ENCODE measurements at places on chromosomes 2 and 18.

DNA sequence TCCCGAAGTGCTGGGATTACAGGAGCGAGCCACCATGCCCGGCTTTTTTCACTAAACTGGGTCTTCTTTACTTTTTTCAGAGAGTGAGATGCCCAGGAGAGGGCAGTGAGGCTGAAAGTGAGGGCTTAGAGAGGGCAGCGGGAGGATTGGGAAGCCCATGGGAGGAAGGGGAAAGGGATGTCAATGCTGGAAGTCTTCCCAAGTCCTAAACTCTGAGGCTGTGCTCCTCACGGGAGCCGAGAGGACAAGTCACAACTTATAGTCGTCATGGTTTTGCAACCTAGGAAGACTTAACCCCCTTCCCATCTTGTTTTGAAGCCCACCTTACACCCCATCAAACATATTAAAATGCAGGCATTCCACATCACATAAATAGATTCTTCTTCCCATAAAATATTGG is 15.1 kb upstream of the MEP1B start:
- no peak for DNase-seq

GRCh38 chr18:39840406-39840805 is 2114.6 kb upstream of the PIK3C3 start:
- DNase-seq, result no peak

- DNase-seq, result no peak
Measured at GRCh38 chr2:183530333-183530901, 406.2 kb downstream of the NUP35 start.

DNA sequence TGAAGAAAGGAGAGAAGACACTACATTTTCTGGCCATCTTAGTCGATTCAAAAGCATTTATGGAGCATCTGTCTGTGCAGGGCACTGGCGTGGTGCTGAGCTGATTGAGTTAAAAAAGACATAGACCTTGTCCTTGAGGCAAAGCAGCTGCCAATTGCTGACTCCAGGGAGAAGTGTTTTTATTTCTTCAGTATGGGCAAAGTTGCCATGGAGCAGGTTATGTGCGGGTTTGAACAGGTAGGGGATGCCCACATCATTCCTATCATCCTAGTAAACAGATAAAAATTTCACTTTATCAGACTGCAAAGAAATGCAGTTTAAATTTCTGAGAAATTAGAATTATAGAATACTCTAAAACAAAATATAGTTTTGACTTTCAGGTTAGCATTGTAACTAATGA is 125.8 kb downstream of the NUP35 start:
- DNase-seq, result no peak

- no peak for DNase-seq
Measured at GRCh38 chr2:46977899-46978298, 62.3 kb upstream of the MCFD2 start.

- DNase-seq, result no peak
Measured at GRCh38 chr2:136408795-136409194, 290.8 kb upstream of the CXCR4 start.

DNA sequence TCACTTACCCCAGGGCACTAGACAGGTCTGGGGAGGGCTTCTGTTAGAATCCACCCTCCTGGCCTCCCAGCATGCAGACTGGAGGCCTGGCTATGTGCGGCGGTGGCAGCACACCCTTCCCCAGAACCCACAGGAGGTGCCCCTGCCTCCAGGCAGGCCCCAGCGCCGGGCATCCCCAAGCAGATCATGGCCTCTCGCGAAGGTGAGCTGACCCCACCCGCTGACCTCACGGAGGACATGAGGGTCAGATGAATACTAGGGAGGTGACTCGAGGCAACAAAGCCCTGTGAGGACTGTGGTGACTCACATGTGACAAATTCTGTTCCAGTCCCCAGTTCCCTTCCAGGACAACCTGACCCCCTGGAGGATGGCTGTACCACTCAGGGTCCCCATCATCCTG is 1.9 kb downstream of the MAB21L4 start:
- no peak for DNase-seq

- DNase-seq, result no peak
Measured at GRCh38 chr2:119760237-119760955, 674 bp downstream of the PTPN4 start.

- no peak for DNase-seq
Measured at GRCh38 chr2:29440921-29441623, 325.9 kb downstream of the CLIP4 start.

DNA sequence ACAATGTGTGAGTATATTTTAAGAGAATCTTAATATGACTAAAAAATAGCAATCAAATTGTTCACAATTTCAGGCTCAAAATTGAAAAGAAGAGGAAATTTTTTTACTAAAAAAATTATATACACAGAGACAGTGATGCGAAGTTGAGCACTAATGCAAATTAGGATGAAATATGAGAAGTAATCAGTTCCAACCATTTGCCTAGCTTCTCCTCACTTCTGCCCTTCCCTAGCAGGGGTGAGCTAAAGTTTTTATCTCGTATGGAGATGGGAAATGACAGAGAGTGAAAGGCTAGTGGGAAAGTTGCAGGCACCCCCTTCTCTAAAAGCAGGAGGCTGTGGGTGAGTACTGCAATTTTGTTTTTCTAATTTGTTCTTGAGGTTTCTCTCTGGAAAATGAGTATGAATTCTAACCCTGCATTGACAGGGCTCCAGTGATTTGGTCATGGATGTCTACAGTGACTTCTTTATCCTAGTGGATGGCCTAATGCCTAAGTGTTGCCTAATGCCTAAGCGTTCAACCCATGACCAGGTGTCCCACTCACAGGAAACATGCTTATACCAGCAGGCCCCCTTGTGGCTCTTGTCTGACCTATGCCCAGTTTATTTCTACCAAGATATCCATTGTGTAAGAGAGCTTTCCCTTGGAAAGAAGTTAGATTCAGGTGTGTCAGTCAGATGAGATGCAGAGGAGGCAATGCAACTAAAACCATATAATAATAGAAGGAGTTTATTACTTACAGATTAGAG is 78.0 kb upstream of the HNMT start:
- no peak for DNase-seq

- no peak for DNase-seq
Measured at GRCh38 chr2:239272626-239273025, 128.2 kb downstream of the HDAC4 start.

DNA sequence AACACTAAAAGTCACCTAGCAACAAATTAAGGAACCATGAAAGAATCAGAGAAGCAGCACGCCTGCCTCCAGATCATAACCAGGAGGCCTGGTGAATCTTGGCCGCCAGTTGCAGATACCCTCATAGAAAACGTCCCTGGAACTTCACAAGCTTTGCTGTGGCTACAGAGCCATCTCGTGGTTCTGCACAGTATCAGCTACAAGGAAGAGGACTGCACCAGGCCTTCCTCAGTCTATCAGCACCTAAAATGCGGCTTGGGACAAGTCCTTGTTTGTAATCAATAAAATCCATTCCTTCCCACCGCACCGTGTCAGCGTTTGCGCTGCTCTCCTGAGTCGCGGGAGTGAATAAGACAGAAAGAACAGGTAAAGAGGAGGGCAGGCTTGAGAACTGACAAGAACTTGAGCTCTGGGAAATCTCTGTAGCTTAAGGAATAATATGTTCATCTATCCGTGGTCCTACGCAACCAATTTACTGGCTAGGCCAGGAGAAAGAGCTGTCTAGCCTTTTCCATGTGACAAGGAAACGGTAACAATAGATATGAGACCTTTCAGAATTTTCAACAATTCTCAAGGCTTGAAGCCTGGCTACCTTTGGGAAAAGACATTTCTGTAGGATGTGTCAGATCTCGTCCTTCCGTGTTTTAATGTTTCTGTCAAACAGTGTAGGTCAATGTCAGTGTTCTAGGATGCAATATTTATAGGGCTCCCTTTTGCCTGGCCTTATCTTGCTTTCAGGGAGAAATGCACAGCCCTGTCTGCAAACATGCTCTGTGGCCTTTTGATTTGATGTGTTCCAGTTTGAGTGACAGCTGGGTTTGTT is 128.5 kb upstream of the RAB12 start:
- DNase-seq, result peak; percentile 5

DNA sequence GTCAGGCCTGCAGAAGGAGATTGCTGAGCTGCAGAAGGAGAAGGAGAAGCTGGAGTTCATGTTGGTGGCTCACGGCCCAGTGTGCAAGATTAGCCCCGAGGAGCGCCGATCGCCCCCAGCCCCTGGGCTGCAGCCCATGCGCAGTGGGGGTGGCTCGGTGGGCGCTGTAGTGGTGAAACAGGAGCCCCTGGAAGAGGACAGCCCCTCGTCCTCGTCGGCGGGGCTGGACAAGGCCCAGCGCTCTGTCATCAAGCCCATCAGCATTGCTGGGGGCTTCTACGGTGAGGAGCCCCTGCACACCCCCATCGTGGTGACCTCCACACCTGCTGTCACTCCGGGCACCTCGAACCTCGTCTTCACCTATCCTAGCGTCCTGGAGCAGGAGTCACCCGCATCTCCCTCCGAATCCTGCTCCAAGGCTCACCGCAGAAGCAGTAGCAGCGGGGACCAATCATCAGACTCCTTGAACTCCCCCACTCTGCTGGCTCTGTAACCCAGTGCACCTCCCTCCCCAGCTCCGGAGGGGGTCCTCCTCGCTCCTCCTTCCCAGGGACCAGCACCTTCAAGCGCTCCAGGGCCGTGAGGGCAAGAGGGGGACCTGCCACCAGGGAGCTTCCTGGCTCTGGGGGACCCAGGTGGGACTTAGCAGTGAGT is 19.4 kb downstream of the FOSL2 start:
- no peak for DNase-seq

DNA sequence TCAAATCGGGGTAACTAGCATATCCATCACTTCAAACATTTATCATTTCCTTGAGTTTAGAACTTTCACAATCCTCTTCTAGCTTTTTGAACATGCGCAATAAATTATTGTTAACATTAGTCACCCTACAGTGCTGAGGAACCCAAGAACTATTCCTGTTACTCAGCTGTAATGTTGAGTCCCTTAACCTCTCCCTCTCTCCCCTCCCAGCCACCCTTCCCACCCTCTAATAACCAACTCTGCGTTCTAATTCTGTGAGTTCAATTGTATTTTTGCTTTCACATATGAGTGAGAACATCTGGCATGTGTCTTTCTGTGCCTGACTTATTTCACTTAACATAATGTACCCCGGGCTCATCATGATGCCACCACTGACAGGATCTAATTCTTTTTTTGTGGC is 78.6 kb upstream of the RANBP2 start:
- DNase-seq, result no peak

GRCh38 chr2:205865905-205866441 is 183.7 kb downstream of the NRP2 start:
- no peak for DNase-seq

DNA sequence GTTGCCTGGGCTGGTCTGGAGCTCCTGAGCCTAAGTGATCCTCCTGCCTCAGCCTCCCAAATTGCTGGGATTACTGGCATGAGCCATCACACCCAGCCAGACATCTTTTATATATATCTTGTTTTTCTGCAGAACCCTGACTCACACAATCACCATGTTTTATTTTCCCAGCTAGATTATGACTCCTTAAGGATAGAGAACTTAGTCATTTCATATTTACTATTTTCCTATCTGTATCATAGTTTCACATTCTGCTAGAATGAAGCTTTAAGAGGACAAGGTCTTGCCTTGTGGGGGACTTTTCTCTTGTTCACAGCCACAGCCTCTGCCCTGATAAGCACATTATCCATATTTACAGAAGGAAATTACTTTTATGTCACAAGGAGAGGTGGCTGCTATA is 73.9 kb downstream of the LBH start:
- no peak for DNase-seq

DNA sequence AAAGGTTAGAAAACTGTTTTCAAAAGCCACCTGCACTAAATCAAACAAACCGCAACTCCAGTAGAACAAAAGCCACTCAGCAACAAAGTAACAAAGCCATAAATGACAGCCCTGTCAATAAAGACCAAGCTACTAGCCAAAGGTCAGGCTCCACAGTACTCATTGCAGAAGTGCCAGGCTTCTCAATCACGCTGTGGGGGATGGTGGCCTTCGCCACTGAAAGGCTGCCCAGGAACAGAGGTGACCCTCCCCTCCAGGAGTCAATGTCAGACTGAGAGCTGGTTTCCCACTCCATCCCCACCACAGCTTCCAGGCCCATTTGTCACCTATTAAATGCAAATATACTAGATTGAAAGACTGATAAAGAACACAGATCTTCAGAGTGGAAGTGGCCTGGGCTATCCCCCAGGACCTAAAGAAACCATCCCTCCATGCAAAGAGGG is 5.9 kb downstream of the ATP8B1 start:
- DNase-seq, result no peak

GRCh38 chr2:56318147-56318546 is 134.4 kb downstream of the CCDC85A start:
- no peak for DNase-seq

DNA sequence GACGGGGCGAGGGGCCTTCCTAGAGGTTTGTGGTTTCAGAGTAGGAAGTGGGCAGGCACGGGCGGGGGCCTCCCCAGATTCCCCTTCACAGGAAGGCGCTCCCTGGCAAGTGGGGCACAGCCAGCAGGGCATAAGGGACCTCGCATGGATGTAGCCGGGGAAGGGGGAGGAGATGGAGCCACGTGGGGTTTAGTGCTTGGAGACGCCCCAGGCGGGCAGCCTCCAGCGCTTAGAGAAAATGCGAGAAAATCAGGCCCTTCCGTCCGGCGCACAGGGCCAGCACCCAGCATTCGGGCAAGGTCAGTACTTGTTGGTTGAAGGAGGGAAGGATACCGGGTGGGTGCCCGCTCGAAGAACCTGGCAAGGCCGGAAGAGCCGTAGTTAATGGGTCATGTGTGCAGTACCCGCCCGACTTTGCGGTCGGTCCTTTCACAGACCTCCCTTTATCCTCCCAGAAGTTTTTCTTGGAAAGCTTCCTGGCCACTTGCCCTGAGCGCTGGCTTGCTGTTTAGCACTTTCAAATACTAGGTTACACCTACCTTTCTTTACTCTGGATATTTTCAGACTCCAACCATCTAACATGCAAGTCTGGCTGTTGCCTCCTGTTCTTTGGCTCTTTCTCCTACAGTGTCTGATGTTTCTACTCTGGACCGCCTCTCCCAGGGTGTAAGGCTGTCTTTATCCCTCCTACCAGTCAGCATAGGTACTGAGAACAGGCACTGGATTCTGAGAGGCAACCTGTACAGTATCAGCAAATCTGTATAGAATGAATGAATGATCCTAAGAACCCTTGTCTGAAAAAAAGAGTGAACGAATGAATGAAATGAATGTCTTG is 78.1 kb downstream of the CIB4 start:
- no peak for DNase-seq

- DNase-seq, result no peak
Measured at GRCh38 chr2:165402162-165402561, 67.3 kb upstream of the CSRNP3 start.

- no peak for DNase-seq
Measured at GRCh38 chr2:71555798-71556454, 102.6 kb downstream of the DYSF start.

- DNase-seq, result no peak
Measured at GRCh38 chr2:215914777-215915165, 98.6 kb downstream of the MREG start.

DNA sequence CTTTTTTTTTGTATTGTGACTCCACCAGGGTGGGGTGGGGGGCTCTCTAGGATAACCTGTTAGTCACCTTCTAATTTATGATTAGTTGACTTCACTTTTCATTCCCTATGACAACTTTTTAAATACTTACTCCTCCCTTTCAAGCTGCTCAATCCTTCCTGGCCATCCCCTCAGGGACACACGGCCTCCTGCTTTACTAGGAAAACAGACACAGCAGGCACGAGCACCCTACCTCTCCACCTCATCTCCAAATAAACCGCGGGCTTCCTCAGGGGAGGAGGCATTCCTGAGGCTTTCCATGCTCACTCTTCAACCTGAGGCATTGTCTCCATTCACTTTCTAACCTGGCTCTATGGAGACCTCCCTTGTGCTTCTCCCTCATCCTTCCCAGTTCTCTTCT is 33.0 kb downstream of the B4GALT6 start:
- DNase-seq, result no peak

- DNase-seq, result no peak
Measured at GRCh38 chr2:191476901-191477300, 201.0 kb upstream of the NABP1 start.

GRCh38 chr2:151009437-151010175 is 252.1 kb downstream of the RBM43 start:
- DNase-seq, result no peak
